ENCODE measurements at places on chromosomes 5 and 9. TPM values are rescaled to one million over a fixed set of nuclear protein-coding genes. Genes with fewer than 3 reads are reported as not detected.

GRCh38 chr5:150197476-150197875 lies 7.6 kb downstream of the SLC6A7 start:
- H3K27ac ChIP-seq = no peak overlapping the region
- no peak for DNase-seq
- H3K36me3 ChIP-seq = no peaks in the 10 kb centered on the region
- H3K27me3 ChIP-seq = 0 out of 2 replicates have a peak, but pooled peaks cover 3% of the 10 kb centered on the region
- H3K4me3 ChIP-seq = no peak overlapping the region

DNA sequence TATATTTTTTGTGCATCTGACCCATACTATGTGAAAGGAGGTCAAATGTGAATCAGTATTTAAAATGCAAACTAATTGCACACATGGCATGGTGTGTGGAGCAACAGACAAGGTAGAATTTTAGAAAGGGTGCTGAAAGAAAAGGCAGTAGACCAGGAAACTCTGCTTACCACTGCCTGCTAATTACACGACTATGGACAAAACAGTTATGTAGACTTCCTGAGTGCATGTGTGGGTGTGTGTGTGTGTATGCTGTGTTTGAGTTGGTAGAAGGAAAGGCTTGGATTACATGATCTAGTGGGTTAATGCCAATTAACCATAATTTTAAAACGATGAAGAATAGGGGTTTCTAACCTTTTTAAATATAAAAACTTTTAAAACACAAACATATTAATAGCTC lies 349.9 kb downstream of the SH3GL2 start:
- H3K4me3 ChIP-seq = no peak overlapping the region
- H3K4me1 ChIP-seq = peaks cover 8% of the 10 kb centered on the region
- DNase-seq = no peak
- no peak overlapping the region for H3K27ac ChIP-seq
- no peaks in the 10 kb centered on the region for H3K27me3 ChIP-seq

OLFML2A gene
- total RNA-seq = 11.4 TPM

GTF3C5 gene
- 89.4 TPM for total RNA-seq

DNA sequence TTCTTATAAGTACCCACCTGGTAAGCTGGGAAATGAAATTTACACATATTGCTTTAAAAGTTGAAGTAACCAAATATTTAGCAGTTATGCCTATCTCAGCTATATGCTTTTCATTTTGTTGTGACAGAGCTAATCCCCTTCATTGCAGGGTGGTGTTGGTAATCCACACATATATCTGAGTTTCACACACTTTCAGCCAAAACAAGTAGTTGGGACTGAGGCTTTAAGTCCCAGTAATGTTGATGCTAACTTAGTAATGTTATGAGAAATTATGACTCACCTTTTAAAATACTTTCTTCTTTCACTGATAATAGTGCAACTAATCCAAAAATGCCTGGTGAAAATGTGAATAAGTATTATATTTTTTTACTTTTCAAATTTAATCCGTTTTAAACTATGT lies 19.2 kb upstream of the RICTOR start:
- no peak overlapping the region for H3K4me3 ChIP-seq
- H3K36me3 ChIP-seq = no peaks in the 10 kb centered on the region
- no peaks in the 10 kb centered on the region for H3K4me1 ChIP-seq

DNA sequence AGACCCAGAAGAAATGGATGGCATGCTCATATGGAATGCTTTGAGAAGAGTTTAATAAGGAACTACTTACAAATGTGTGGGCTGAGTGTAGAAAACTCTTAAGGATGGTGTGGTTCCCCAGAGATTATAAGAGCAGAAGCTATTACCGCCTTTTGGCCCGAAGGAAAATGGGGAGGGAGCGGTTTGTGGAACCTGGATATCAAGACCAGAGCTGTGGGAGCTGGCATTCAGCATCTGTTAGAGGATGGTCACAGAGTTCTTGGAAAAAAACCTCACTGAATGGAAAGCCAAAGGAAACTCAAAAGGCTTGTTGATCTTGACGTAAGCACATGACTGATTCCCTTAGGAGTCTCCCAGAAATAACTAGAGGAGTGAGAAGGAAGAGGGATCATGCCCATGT lies 151.0 kb downstream of the PJA2 start:
- H3K27ac ChIP-seq = no peak overlapping the region
- no peaks in the 10 kb centered on the region for H3K36me3 ChIP-seq
- H3K4me1 ChIP-seq = peaks cover 3% of the 10 kb centered on the region
- DNase-seq = no peak
- H3K4me3 ChIP-seq = no peak overlapping the region

DNA sequence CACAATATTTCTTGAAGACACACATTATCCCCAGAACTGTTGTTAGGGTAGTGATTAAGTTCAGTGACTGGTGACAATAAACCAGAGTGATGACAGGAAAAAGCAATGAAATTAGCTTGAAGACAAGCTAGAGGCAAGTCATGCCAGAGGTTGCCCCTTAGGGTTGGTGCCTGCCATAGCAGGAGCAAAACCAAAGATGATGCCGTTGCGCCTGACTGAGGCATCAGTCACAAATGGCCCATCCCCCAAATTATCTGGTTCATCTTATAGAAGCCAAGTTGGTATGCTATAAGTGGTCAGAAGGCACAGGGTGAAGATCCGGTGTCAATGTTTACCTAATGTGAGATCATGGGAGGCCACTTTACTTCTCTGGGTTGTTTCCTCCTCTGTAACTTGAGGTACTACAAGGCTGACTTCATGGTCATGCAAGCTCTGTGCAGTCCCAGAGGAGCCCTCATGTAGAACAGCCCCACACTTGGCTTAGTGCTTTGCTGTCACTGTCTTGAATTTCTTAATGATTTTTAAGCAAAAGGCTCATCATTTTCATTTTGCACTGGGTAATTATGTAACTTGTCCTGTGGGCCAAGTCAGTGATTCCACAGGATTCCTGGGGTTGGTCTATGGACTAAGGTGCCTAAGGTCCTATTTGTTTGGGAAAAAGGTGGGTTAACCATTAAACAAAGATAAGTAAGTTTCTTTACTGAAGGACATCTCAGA lies 211.3 kb downstream of the MAN2A1 start:
- no peak overlapping the region for H3K4me3 ChIP-seq
- no peaks in the 10 kb centered on the region for H3K27me3 ChIP-seq
- no peaks in the 10 kb centered on the region for H3K4me1 ChIP-seq
- no peaks in the 10 kb centered on the region for H3K36me3 ChIP-seq
- DNase-seq = no peak

DNA sequence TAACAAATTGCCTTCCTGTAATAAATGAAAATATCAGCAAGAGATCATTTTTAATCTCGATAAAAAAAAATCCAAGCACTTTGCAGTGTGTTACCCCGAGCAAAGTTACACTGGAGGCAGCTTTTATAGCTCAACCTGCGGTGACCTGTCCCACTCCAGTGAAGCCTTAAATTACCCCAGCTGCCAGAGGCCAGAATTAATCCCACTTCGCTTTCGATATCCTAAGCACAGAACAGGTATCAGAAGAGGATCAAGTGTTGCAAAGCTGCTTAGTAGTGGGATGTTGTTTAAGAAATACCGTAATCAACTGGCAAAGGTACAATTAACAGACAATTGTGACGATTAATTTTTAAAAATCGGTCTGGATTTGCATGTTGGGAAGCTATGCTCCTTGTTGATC lies 314.0 kb downstream of the AGTPBP1 start:
- H3K4me1 ChIP-seq = no peaks in the 10 kb centered on the region
- H3K27me3 ChIP-seq = no peaks in the 10 kb centered on the region
- H3K4me3 ChIP-seq = no peak overlapping the region
- no peak for DNase-seq

GRCh38 chr5:39850291-39850690 lies 425.5 kb upstream of the DAB2 start:
- no peaks in the 10 kb centered on the region for H3K36me3 ChIP-seq
- H3K4me3 ChIP-seq = no peak overlapping the region
- H3K27me3 ChIP-seq = no peaks in the 10 kb centered on the region

TMC1 gene
- 0.95 TPM for total RNA-seq

PLPPR1 gene
- total RNA-seq = 1.2 TPM

DNA sequence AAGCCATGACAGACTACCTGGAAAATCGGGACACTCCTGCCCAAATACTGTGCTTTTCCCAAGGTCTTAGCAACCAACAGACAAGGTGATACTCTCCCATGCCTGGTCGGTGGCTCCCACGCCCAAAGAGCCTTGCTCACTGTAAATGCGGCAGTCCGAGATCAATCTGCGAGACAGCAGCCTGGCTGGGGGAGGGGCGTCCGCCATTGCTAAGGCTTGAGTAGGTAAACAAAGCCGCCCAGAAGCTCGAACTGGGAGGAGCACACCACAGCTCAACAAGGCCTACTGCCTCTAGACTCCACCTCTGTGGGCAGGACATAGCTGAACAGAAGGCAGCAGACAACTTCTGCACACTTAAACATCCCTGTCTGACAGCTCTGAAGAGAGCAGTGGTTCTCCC lies 272.1 kb upstream of the CCNG1 start:
- DNase-seq = no peak
- no peak overlapping the region for H3K4me3 ChIP-seq
- no peak overlapping the region for H3K27ac ChIP-seq
- no peaks in the 10 kb centered on the region for H3K4me1 ChIP-seq
- H3K36me3 ChIP-seq = no peaks in the 10 kb centered on the region

DNA sequence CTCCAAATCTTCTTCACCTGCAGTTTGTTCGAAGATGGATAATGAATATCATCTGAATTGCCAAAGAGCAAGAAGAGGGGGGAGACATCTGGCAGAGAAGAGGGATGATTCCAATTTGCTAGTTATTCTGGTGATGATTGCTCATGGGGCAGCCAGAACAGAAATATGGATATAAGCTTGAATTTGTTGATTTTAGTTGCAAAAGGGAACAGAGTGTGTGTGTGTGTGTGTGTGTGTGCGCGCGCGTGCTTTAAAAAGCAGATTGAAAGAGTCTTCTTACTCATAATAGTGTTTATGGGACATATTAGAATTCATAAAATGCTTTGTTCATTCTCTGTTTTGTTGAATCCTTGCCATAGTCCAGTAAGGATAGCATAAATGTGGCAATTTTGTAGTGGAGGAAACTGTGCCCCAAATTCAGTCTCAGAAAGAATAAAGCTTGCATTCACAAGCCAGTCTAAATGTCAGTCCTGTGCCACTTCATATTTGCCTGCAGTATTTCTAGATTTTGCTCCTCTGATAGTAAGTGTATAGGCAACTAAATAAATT lies 436.3 kb upstream of the KLF4 start:
- no peak overlapping the region for H3K27ac ChIP-seq
- H3K4me3 ChIP-seq = no peak overlapping the region
- no peaks in the 10 kb centered on the region for H3K36me3 ChIP-seq

- no peak overlapping the region for H3K27ac ChIP-seq
- no peaks in the 10 kb centered on the region for H3K27me3 ChIP-seq
- peaks cover 4% of the 10 kb centered on the region for H3K4me1 ChIP-seq
- H3K4me3 ChIP-seq = no peak overlapping the region
- no peaks in the 10 kb centered on the region for H3K36me3 ChIP-seq
- DNase-seq = no peak
These were observed 96.9 kb upstream of the FCN2 start for GRCh38 chr9:134783699-134784039.

DNA sequence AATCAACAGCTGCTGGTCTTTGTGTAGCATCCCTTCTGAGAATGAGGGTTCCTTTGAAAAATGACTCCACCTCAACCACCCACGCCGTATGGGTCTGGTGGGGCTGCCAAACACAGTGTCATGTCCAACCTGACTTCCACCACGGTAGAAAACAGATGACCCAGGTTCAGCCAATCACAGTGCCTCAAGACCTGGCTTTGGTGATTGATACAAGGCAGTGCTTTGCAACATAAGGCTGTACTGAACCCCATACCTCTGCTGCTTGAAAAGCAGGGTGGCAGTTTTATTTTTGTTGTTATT lies 11.5 kb upstream of the TGFBR1 start:
- H3K4me3 ChIP-seq = no peak overlapping the region
- H3K27me3 ChIP-seq = no peaks in the 10 kb centered on the region
- H3K36me3 ChIP-seq = no peaks in the 10 kb centered on the region
- no peak for DNase-seq
- no peak overlapping the region for H3K27ac ChIP-seq
- peaks cover 2% of the 10 kb centered on the region for H3K4me1 ChIP-seq

SPATA31C1 gene
- total RNA-seq = not detected

- H3K4me1 ChIP-seq = no peaks in the 10 kb centered on the region
- no peaks in the 10 kb centered on the region for H3K27me3 ChIP-seq
- DNase-seq = no peak
- H3K36me3 ChIP-seq = no peaks in the 10 kb centered on the region
These were observed 445.5 kb downstream of the GABRG2 start for GRCh38 chr5:162512935-162513565.

GRCh38 chr9:17291766-17292165 lies 156.9 kb downstream of the CNTLN start:
- no peaks in the 10 kb centered on the region for H3K4me1 ChIP-seq
- no peaks in the 10 kb centered on the region for H3K36me3 ChIP-seq
- no peak for DNase-seq
- H3K27me3 ChIP-seq = no peaks in the 10 kb centered on the region

DNA sequence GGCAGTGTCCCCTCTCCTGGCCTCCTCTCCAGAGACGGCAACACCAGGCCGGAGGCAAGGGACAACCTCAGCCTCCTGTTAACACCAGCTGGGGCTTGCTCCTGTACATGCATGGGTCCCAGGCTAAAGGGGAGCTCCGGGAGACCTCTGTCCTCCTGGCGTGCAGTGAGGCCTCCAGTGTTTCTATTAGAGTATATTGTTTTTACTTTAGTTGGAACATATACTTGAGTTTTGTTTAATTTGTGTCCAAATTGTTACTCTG lies 12.0 kb upstream of the IRX2 start:
- H3K4me1 ChIP-seq = peaks cover 3% of the 10 kb centered on the region
- no peak overlapping the region for H3K27ac ChIP-seq
- H3K27me3 ChIP-seq = peaks cover 12% of the 10 kb centered on the region
- no peak for DNase-seq
- no peak overlapping the region for H3K4me3 ChIP-seq

- no peak overlapping the region for H3K27ac ChIP-seq
- H3K27me3 ChIP-seq = no peaks in the 10 kb centered on the region
- no peak for DNase-seq
- H3K4me3 ChIP-seq = no peak overlapping the region
- H3K4me1 ChIP-seq = no peaks in the 10 kb centered on the region
- H3K36me3 ChIP-seq = no peaks in the 10 kb centered on the region
These were observed 96.2 kb downstream of the TAF11L14 start for GRCh38 chr5:17730421-17730820.

EGFLAM gene
- 0.24 TPM for total RNA-seq

DNA sequence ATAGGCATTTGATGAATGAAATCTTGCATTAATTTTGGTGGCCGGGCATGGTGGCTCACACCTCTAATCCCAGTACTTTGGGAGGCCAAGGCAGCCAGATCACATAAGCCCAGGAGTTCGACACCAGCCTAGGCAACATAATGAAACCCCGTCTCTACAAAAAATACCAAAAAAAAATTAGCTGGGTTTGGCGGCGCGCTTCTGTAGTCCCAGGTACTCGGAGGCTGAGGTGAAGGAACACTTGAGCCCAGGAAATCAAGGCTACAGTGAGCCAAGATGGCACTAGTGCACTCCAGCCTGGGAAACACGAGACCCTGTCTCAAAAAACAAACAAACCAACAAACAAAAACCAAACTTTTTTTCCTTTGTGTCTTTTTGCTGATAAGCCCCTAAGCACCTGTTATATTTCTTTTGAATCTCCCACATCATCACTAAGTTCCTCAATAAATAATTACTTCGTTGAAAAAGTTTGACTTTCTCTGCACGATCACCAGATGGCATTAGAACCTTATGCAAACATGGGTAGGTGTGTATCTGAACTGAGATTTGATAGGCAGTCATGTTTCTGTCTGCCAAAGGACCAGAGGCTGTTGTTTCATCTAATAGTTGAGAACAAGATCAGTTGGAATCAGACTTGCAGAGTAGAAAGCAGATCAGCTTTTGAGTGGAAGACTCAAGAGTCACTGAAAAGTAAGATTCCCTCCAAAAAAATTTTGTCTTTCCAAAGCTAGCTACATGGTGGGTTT lies 5.5 kb upstream of the MATR3 start:
- H3K4me1 ChIP-seq = no peaks in the 10 kb centered on the region
- no peak for DNase-seq
- H3K27me3 ChIP-seq = no peaks in the 10 kb centered on the region
- no peak overlapping the region for H3K4me3 ChIP-seq
- peaks cover 9% of the 10 kb centered on the region for H3K36me3 ChIP-seq

NKD2 gene
- total RNA-seq = 7.9 TPM
